Fibroblast of lung (primary cell): ENCODE measurements at places on chromosomes 1 and 21. TPM values are rescaled to one million over a fixed set of nuclear protein-coding genes. Genes with fewer than 3 reads are reported as not detected.

GRCh38 chr1:175419684-175420517 lies 227.3 kb upstream of the KIAA0040 start:
- DNase-seq = no peak

- DNase-seq = no peak
Observed at GRCh38 chr1:85142753-85143152, 58.1 kb downstream of the SYDE2 start.

DNA sequence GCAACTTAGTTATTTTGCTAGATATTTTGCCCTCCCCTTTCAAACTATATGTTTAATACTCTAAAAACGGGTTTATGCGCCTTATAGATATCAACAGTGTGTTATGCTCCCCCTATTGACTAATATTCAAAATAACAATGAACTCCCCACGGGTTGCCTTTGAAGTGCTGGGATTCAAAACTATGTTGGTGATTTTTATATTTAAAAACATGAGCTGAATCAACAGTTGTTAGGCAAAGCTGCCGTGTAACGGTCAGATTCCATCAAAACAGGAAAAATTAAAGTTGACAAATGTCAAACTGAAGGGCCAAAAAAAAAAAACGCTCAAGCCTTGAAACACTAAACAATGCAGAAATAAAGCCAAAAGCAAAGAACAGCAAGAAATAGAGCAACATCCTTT lies 2.5 kb downstream of the TGFBR3 start:
- peak; percentile 75 for DNase-seq

GRCh38 chr21:41628256-41628655 lies 120.3 kb upstream of the TMPRSS2 start:
- DNase-seq = no peak

GRCh38 chr1:230332575-230333066 lies 93.5 kb downstream of the PGBD5 start:
- no peak for DNase-seq

DNA sequence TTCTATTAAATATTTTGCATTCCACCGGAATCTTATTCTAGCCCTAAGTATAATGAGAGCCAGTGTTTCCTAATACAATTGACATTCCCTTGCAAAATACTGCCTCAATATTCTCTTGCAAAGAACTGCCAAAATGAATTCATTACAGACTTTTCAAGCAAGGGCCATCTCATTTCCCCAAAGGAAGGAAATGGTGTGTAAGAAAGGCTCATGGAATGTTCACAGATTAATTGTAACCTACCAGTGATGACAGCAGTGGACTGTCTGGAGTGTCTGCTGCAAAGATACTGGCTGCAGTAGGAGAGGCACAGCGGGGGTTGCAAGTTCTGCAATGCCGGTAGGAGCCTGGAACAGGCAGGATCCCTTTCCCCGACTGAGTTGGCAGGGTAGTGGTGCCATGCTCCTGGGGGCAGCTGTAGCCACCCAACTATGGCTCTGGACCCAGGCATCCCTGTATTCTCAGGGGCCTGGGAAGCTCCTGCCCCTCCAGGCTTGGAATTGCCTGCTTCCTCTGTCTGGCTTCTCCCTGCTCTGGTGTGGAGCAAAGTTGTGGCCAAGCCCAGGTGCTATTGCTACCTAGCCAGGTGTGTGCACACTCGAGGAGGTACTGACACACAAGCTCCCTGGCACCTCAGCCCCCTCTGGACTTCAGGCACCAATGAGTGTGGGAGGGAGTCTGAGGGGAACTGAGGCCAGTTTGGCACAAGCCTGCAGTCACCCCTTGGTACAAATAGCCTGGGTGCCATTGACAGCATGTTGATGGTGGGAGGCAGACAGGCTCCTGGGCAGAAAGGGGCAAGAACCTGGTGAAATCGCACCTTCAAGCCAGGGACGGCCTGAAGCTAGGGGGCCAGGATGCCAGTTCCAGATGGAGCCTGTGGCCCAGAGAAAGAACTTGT lies 1371.0 kb downstream of the KCNT2 start:
- DNase-seq = no peak

GRCh38 chr1:30977105-30977504 lies 68.5 kb upstream of the SDC3 start:
- DNase-seq = peak; percentile 50

GRCh38 chr1:65063025-65063424 lies 85.0 kb upstream of the AK4 start:
- no peak for DNase-seq

GRCh38 chr1:6788946-6789345 lies 3.7 kb downstream of the CAMTA1 start:
- no peak for DNase-seq

DNA sequence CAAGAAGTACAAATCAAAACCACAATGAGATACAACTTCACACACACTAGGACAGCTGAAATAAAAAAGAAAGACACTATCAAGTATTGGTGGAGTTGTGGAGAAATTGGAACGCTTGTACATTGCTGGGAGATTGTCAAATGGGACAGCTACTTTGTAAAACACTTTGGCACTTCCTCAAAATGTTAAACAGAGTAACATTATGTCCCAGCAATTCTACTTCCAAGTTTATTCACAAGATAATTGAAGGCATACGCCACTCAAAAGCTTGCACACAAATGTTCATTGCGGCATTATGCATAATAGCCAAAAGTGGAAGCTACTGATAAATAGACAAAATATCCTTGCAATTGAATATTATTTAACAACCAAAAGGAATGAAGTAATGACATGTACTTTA lies 199.9 kb upstream of the KCNK2 start:
- no peak for DNase-seq

GRCh38 chr21:26137379-26138060 lies 33.0 kb downstream of the APP start:
- no peak for DNase-seq

DNA sequence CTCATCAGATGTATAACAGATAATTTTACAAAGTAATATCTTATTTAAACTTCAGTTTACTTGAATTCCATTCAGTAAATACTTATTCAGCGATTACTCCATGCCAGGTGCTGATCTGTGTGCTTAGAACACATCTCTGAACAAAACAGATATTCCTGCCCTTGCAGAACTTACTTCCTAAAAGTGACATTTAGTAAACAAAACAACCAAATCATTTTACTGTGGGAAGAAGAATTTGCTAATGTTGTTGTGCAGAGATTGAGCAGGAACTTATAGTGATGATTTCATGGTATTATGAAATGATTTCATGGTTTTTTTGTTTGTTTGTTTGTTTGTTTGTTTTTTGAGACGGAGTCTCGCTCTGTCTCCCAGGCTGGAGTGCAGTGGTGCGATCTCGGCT lies 39.3 kb upstream of the WLS start:
- no peak for DNase-seq

- DNase-seq = no peak
Observed at GRCh38 chr1:206679738-206680211, 4.9 kb upstream of the MAPKAPK2 start.

GRCh38 chr1:190179817-190180216 lies 297.8 kb downstream of the BRINP3 start:
- DNase-seq = peak; percentile 75

DNA sequence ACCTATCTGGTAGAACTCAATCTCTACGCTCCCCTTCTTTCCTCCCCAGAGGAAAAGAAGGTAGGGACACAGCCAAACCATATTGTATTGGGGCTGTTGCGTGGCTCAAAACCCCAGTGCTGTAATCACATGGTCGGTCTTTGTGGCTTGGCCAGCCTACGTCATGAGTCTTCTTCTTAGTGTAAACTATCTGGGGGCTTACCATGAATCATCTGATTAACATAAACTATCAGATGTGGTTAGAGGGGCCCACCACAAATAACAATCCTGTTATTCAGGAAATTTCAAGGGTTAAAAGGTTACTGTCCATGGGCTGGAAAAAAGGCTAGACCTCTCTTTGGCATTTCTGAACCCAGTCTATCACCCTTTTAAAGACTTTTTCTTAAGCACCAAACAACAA lies 49.5 kb upstream of the GPR52 start:
- DNase-seq = peak; percentile 94

DNA sequence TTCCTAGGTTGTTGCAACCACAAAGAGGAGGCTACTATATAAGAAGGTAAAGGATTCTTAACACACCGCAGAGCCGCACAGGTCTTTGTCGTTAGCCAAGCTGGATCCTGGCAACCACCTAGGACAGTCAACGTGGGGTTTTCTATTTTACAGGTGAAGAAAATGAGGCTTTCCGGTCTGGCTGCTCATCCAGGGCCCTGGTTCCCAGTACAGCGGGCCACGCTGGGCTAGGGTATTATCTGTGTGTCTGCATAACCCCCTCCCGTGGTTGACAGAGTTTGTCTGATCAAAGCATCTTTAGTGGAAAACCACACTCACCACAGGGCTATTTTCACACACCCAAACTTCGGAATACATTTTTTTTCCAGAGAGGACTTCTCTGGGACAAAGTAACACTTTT lies 39.0 kb upstream of the PDE9A start:
- DNase-seq = no peak

- no peak for DNase-seq
Observed at GRCh38 chr1:37438869-37439343, 35.5 kb upstream of the ZC3H12A start.

- DNase-seq = no peak
Observed at GRCh38 chr1:207424570-207425131, 29.5 kb upstream of the CR2 start.

GRCh38 chr1:88873737-88874349 lies 17.5 kb downstream of the GTF2B start:
- DNase-seq = peak; percentile 27

DNA sequence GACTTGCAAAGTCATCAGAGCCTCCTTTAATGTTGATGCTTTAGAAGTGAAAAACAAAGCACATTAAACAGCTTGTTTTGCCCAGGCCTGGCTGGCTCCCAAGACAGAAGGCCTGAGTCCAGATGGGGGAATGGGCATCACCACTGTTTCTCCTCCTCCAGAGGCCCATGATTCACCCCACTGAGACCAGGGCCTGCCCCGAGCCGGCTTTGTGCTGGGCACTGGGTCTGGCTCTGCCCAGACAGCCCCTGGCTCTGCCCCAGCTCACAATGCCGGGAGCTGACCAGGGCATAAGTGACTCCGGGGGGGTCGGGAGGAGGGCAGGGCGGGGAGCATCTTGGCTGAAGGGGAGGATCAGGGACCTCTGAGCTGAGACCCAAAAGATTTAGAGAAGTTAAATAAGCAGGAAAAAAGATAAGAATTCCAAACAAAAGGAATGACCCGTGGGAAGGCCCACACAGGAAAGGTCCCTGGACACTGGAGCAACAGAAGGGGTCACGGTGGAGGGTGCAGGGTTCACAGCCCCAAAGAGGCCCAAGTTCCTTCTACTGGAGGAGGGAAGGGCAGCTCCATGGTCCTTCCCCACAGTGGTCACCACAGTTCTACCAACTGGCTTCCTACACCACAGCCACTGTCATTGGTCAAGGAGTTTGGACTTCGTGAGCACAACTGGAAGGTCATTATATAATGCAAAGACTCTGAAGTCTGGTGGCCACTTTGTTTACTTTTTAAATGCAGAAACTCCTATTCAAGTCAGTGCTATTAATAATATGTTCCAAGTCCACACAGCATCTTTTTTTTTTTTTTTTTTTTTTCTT lies 5.5 kb downstream of the C2CD2 start:
- DNase-seq = peak; percentile 58

The PYGO2 gene
- 19.3 and 28.1 TPM in 2 replicates for total RNA-seq

The VHLL gene
- not detected in 2 replicates for total RNA-seq

The CCDC17 gene
- 0.51 and 0.99 TPM in 2 replicates for total RNA-seq

The SPRR2A gene
- not detected in 2 replicates for total RNA-seq

The FAM72B gene
- 0.51 and 2.3 TPM in 2 replicates for total RNA-seq

The PKNOX1 gene
- total RNA-seq = 8.5 and 12.2 TPM in 2 replicates

The PER3 gene
- 10.3 and 18.8 TPM in 2 replicates for total RNA-seq

The GJB3 gene
- total RNA-seq = not detected in 2 replicates
